ENCODE measurements at places on chromosomes 6 and 20. TPM values are rescaled to one million over a fixed set of nuclear protein-coding genes. Genes with fewer than 3 reads are reported as not detected.

DNA sequence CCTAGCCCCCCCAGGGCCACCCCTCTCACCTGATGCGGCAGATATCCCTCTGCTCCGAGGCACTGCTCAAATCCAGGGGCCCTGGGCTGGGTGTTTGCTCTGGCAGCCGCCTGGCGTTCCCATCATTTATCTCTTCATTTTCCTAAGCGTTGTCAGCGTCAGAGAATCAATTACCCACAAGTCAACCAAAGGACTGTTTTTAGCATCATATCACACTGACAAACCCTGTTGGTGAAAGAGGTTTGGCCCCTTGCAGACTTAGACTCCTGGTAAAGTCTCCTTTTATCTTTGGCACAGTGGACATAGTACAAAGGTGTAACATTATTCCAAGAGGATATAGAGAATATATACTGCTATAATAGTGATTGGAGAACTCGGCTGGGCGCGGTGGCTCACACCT is at the start of gene GHRH:
GHRH (minus strand) TSS at position 101 of the 400 bp plus-strand sequence. CDS start 4,925 bp downstream, outside the sequence.
- no peaks in the 10 kb centered on the region for H3K36me3 ChIP-seq
- no peak for DNase-seq
- H3K4me3 ChIP-seq, result no peak within 1 kb of the TSS
- H3K27ac ChIP-seq, result no peak within 1 kb of the TSS
- no peaks in the 10 kb centered on the region for H3K27me3 ChIP-seq
- no peaks in the 10 kb centered on the region for H3K4me1 ChIP-seq

DNA sequence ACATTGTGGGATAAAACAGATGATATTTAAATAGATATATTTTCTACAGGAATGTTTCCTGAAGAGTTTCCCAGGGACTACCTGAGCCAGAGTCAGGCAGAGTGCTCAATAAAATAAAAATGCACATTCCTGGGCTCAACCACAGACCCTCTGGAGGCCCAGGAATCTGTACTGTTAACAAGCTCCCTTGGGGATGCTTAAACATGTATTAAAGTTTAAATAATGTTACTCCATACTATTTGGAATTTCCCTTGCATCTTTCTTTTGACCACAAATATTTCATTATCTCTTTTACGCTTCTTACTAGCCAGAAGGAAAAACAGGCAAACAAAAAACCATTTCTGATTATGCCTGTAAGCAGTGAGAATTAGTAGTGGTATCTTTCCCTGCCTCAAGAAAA is 42.3 kb downstream of the GPR63 start:
- no peaks in the 10 kb centered on the region for H3K36me3 ChIP-seq
- no peak overlapping the region for H3K27ac ChIP-seq
- no peak overlapping the region for H3K4me3 ChIP-seq
- no peaks in the 10 kb centered on the region for H3K27me3 ChIP-seq
- no peaks in the 10 kb centered on the region for H3K4me1 ChIP-seq

- no peaks in the 10 kb centered on the region for H3K27me3 ChIP-seq
- H3K4me1 ChIP-seq, result peaks cover 7% of the 10 kb centered on the region
- DNase-seq, result no peak
- no peaks in the 10 kb centered on the region for H3K36me3 ChIP-seq
- H3K4me3 ChIP-seq, result no peak overlapping the region
- no peak overlapping the region for H3K27ac ChIP-seq
Observed at GRCh38 chr6:71499667-71500066, 211.1 kb downstream of the OGFRL1 start.

DNA sequence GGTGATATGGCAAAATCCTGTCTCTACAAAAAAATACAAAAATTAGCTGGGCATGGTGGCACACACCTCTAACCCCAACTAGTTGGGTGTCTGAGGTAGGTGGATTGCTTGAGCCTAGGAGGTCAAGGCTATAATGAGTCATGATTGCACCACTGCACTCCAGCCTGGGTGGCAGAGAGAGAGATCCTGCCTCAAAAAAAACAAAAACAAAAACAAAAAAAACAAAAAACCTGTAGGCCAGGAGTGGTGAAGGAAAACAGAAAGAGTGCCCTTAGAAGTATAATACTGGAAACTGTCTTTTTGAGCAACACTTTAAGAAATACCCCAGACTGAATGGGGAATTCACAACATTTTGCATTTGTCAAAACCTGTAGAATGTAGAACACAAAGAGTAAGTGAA is 85.3 kb downstream of the JARID2 start:
- H3K27ac ChIP-seq, result no peak overlapping the region
- H3K4me1 ChIP-seq, result peaks cover 14% of the 10 kb centered on the region
- H3K4me3 ChIP-seq, result no peak overlapping the region
- peak; percentile 37 for DNase-seq

DNA sequence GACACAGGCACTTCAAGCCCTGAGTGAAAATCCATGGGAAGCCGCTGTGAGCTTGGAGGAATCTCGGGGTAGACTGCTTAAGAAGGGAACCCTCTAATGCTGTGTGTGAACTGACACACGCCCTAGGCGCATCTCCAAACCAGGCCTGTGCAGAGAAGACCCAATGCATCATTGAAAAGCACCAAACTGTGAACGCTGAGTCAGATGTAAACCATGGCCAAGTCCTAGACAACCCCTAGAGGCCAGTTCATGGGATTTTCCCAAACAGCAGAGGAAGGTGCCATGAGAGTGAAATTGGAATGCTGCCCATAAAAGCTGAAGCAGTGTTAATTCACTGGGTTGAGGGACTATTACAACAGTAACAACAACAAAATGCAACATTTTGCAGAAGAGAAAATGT is 296.5 kb downstream of the SMOC2 start:
- H3K4me1 ChIP-seq, result no peaks in the 10 kb centered on the region
- H3K36me3 ChIP-seq, result no peaks in the 10 kb centered on the region
- no peak overlapping the region for H3K27ac ChIP-seq
- H3K4me3 ChIP-seq, result no peak overlapping the region

DNA sequence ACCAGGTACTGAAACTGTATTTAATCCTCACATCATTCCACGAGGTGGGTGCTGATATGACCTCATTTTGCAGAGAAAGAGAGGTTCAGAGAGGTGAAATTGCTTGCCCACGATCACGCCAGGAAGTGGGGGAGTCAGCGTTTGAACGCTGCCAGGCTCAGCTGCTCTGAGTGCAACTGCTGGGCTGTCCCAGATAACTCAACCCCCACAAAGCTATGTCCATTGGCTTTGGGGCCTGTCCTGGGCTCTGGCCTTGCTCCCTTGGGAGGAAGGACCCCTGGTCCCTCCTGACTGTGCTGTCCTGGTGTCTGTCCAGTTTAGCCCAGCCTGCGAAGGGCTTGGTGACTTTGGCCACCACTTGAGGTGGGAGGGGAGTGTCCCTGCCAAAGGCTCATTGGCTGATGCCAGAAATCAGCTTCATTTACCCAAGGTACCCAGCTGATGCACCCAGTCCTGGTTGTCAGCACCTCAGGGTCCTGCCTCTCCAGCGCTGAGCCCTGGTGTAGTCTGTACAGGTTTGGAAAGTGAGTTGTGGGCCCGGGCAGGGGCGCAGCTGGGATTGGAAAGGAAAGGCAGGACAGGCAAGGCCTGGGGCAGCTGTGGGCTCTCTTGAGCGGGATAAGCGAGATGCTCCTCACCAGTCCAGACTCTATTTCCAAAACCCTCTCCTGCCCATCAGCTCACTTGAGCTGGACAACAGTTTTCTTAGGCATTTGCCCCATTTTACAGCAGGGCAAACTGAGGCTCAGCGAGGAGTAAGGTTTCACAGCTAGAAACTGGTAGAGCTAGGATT is 38.5 kb downstream of the SUN5 start:
- no peaks in the 10 kb centered on the region for H3K27me3 ChIP-seq
- no peak overlapping the region for H3K27ac ChIP-seq
- H3K4me3 ChIP-seq, result no peak overlapping the region
- H3K36me3 ChIP-seq, result no peaks in the 10 kb centered on the region

GRCh38 chr6:24356310-24356973 is 1.4 kb downstream of the DCDC2 start:
- no peak for DNase-seq
- H3K4me1 ChIP-seq, result peaks cover 19% of the 10 kb centered on the region
- no peak overlapping the region for H3K27ac ChIP-seq

DNA sequence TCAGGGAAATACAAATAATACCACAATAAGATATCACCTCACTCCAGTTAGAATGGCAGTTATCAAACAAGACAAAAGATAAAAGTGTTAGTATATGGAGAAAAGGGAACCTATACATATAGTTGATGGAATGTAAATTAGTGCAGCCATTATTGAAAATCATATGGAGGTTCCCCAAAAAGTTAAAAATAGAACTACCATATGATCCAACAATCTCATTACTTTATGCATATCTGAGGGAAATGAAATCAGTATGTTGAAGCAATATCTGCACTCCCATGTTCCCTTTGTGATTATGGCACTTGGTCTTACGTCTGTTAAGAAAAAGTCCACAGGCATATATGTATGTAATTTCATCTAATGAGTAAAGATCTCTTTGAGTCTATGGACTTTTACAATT is 96.9 kb downstream of the STXBP5 start:
- H3K4me3 ChIP-seq, result no peak overlapping the region
- H3K4me1 ChIP-seq, result no peaks in the 10 kb centered on the region
- no peak overlapping the region for H3K27ac ChIP-seq
- peaks cover 8% of the 10 kb centered on the region for H3K36me3 ChIP-seq

DNA sequence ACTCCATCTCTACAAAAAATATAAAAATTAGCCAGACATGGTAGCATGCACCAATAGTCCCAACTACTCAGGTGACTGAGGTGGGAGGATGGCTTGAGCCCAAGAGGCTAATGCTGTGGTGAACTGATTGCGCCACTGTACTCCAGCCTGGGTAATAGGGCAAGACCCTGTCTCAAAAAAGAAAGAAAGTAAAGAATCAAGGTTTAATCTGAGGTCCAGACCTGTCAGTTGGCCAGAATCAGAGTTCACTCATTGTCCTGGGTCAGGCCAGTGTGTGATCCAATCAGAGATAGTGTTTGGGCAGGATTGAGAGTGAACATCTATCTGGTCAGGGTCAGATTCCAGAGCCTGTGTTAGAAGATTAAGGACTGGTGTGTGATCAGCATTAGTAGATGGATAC is 15.5 kb downstream of the TMEM63B start:
- DNase-seq, result no peak
- no peaks in the 10 kb centered on the region for H3K27me3 ChIP-seq
- H3K27ac ChIP-seq, result no peak overlapping the region
- H3K4me3 ChIP-seq, result no peak overlapping the region
- H3K4me1 ChIP-seq, result no peaks in the 10 kb centered on the region

DNA sequence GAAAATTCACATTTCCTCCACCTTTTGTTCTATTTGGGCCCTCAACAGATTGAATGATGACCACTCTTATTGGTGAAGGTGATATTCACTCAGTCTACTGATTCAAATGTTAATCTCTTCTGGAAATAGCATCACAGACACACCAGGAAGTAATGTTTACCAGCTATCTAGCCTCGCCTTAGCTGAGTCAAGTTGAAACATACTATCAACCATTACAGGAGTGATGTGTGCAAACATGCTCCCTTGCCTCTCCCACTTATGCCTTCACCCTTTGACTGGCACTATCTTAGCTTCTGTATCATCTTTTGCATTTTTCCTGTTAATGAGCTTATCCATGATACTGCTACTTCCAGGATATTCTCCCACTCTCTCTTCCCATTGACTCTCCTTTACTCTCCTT is 191.9 kb downstream of the CENPW start:
- H3K27me3 ChIP-seq, result no peaks in the 10 kb centered on the region
- no peaks in the 10 kb centered on the region for H3K36me3 ChIP-seq
- no peak for DNase-seq
- no peaks in the 10 kb centered on the region for H3K4me1 ChIP-seq

DNA sequence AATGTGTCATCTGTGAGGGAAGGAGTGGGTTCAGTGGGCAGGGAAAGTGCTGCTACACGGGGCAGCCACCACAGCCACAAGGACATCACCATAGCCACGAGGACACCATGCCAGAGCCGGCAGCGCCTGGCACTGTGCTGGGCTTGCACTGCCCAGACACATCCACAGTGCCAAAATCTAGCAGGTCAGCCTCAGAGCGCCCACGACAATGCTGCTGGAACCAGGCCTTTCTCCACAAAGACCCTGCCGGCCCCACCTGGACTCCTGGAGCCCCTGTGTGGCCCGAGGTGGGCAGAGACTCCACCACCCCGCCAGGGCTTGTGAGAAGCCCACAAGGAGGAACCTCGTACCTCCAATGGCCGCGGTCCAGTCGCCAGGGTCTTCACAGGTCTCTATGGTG is 18.6 kb upstream of the HELZ2 start:
- peaks cover 86% of the 10 kb centered on the region for H3K36me3 ChIP-seq
- no peak for DNase-seq
- no peaks in the 10 kb centered on the region for H3K27me3 ChIP-seq
- H3K27ac ChIP-seq, result no peak overlapping the region
- H3K4me1 ChIP-seq, result no peaks in the 10 kb centered on the region
- H3K4me3 ChIP-seq, result no peak overlapping the region

- H3K27ac ChIP-seq, result no peak overlapping the region
- H3K4me1 ChIP-seq, result no peaks in the 10 kb centered on the region
Observed at GRCh38 chr20:1165521-1165920, 19.3 kb downstream of the TMEM74B start.

- no peak overlapping the region for H3K27ac ChIP-seq
- H3K4me1 ChIP-seq, result peaks cover 6% of the 10 kb centered on the region
- no peaks in the 10 kb centered on the region for H3K36me3 ChIP-seq
- H3K4me3 ChIP-seq, result no peak overlapping the region
Observed at GRCh38 chr6:169958510-169958909, 207.1 kb downstream of the ERMARD start.

DNA sequence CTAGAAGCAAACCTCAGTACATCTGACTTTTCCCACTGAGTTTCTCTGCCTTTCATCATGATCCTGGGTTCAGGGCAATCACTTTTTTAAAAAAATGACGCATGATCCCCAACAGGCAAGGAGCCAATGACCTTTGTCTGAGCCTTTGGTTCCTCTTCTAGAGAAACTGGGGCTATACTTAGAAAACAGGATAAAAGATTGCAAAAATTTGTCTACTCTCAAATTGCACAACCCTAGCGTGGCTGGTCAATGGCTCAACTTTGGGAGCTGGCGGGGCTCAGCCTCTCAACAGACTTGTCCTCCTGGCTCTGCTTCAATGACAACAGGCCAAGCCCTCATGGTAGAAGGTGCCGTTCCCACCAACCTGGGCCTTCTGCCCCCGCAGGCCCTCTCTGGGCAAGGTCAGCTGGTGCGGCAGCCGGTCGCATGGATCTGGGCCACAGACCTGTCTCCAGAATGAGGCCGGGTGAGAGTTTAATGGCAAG is 48.7 kb downstream of the PDYN start:
- H3K27ac ChIP-seq, result peak overlapping the region; percentile 86
- H3K27me3 ChIP-seq, result no peaks in the 10 kb centered on the region
- H3K36me3 ChIP-seq, result no peaks in the 10 kb centered on the region
- peaks cover 38% of the 10 kb centered on the region for H3K4me1 ChIP-seq

The OR2H1 gene
- total RNA-seq, result not detected

The OR14J1 gene
- total RNA-seq, result not detected

The GLP1R gene
- 0.09 TPM for total RNA-seq

The ABHD16B gene
- not detected for total RNA-seq

The GJA10 gene
- total RNA-seq, result not detected

The TFAP2C gene
- total RNA-seq, result 3.5 TPM

The SPAG4 gene
- 5.0 TPM for total RNA-seq

The FGD2 gene
- total RNA-seq, result 60.8 TPM

The ASCC3 gene
- total RNA-seq, result 38.8 TPM

The CASS4 gene
- total RNA-seq, result 20.8 TPM

The LAMP5 gene
- not detected for total RNA-seq

The MCHR2 gene
- total RNA-seq, result not detected

All from upper lobe of left lung (tissue), 6 donors.